Sigmoid colon (tissue), 7 donors: ENCODE measurements at places on chromosomes 7 and 10.

DNA sequence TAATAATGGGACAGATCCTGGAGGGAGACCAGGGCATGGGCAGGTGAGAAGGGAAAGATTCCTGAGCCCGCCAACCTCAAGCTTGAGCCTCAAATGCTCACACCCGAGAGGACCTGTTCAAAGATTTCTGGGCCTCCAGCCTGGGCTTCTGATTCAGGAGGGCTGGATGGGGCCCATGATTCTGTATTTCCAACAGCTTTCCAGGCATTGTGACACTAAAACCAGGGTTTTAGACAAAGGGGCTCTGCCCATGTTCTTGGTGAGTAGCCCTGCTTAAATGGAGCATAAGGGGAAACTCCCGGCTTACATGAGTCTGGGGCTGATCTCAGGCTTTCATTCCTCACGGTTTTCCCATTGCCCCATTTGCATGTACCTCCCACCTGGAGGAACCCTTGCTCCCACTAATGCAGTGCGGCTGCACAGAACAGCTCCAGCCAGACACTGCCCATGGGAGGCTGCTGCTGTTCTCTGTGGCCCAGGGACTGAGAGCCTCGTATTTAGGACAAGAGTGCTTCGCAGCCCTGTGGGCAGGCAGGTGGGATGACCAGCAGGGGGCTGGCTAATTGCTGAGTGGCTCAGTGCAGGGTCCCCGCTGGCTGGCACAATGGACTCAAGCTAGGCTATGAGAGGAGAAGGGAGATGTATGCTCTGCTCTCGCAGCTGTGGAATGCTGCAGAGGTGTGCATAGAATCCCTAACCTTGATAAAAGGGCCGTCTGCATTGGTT lies 135.3 kb upstream of the COBL start:
- DNase-seq: no peak

- no peak for DNase-seq
These were observed 4.2 kb downstream of the IGFBP1 start for GRCh38 chr7:45892407-45893035.

DNA sequence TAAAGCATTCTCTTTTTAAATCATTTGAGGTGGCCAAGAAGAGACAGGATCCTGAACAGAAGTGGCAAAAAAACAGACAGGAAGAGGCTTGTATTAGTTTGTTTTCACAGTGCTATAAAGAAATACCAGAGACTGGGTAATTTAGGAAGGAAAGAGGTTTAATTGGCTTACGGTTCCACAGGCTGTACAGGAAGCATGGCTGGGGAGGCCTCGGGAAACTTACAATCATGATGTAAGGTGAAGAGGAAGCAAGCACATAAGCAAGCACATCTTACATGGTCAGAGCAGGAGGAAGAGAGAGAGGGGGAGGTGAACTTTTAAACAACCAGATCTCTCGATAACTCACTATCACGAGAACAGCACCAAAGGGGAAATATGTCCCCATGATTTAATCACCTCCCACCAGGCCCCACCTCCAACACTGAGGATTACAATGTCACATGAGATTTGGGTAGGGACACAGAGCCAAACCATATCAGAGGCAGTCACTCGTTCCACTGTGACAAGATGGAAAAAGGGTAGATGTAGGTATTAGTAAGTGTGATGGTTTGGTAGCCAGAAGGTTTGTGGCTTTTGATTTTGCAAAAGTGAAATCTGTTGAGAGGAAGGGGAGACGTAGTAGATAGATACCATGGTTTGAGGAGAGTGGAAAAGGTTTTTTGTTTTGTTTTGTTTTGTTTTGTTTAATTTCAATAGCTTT lies 5.1 kb downstream of the MSRB2 start:
- DNase-seq: no peak

GRCh38 chr10:50387732-50388073 lies 136.4 kb upstream of the ASAH2 start:
- DNase-seq: no peak
